ENCODE measurements at places on chromosomes 2 and 18.

GRCh38 chr2:182283512-182283911 lies 143.3 kb downstream of the PDE1A start:
- DNase-seq = no peak

DNA sequence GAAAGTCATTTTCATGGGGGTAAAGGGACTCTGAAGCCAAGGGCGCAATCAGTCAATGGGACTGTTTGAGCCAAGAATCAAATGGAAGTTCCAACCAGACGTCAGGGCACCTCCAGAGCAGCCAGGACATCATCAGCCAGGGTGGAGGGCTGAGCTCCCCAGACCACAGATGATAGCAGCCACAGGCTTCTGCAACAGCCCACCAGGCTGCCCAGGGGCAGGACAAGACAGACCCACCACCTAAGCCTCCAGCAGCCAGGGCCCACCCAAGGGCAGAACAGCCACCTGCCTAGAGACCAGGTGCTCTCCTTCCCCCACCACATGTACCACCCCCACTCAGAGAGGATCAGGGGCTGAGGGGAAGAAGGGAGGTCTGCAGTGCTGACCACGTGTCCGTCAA lies 53.8 kb upstream of the SLC66A3 start:
- DNase-seq = no peak

DNA sequence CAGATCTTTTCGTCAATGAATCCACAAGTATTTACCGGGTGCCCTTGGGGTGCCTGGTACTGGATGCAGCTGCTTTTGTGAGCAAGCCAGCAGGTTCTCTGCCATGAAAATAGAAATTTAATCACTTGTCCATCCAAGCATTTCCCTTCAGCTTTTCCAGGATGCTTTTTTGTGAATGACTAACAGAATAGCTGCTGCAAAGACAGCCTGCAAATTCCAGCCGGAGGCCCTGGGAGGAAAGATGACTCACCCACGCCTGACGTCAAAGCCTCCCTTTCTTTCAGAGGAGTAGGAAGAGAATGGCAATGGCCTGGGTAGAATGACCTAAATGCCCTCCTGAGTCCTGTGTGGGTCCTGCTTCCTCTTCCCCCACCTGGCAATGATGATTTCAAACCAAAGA lies 111.9 kb downstream of the AP1S3 start:
- no peak for DNase-seq

- no peak for DNase-seq
Measured at GRCh38 chr2:130819226-130819607, 17.5 kb upstream of the ARHGEF4 start.

- DNase-seq = no peak
Measured at GRCh38 chr2:230124757-230125431, 56.2 kb upstream of the SLC16A14 start.

GRCh38 chr2:26300234-26300925 lies 45.6 kb upstream of the SELENOI start:
- DNase-seq = no peak

GRCh38 chr18:74126684-74127655 lies 20.7 kb downstream of the FBXO15 start:
- no peak for DNase-seq

DNA sequence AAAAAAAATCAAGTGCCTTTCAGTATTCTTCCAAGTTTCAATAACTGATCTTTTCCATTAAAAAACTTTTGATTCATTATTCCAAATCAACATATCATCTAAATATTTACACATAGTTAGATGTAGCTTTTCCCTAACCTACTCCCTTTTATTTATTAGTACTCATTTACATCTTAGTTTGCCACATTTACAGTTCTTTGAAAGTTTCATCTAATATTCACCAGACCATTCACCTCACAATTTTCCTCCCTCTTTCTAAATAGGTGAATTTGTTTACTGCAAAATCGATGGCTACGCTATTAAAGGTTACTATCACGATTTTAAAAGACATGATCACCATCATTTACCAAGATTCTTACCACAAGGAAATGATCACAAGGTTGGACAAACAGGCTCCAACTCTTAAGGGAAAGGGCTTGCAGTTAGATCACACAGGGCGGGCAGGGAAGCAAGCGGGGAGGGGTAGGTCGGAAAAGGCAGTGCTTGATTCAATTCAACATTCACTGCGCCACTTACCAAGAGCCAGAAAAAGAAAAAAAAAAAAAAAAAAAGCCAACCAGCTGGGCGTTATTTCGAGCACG lies 654 bp upstream of the MARCHF7 start:
- no peak for DNase-seq

DNA sequence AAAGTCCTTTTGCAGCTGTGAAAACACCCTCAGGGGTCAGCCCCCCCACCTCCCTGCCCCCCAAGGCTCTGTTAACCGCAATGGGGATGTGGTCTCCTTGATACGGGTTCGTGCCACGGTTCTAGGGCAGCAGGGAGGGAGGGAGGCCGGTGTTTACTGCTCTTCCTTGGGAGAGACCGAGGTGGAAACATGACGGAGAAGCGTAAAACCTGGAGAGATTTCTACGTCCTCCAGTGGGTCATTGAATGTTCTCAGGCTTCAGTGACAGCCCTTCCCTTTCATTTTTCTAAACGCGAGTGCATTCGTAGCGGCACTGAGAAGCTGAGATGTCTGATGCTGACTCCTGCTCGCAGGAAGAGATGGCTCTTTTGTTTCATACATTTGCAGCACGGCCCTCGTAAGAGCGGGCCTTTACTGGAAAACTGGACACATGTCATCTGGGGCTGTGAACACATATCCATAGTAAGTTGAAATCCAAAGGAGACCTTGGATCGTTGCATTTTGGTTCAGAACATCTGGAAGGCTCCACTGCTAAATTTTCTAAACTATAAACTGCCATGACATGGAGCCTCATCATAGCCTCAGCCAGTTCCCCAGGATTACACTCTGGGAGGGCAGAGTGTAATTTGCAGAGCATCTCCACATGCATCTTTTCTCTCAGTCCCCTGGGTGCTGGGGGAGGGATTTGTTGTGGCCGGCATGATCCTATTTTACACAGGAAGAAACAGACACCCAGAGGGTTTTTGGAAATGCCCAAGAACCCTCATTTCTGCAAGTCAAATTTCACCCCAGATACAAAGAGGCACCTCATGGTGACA lies 40.6 kb upstream of the HDAC4 start:
- no peak for DNase-seq
